ENCODE measurements at places on chromosomes 16 and 17.

DNA sequence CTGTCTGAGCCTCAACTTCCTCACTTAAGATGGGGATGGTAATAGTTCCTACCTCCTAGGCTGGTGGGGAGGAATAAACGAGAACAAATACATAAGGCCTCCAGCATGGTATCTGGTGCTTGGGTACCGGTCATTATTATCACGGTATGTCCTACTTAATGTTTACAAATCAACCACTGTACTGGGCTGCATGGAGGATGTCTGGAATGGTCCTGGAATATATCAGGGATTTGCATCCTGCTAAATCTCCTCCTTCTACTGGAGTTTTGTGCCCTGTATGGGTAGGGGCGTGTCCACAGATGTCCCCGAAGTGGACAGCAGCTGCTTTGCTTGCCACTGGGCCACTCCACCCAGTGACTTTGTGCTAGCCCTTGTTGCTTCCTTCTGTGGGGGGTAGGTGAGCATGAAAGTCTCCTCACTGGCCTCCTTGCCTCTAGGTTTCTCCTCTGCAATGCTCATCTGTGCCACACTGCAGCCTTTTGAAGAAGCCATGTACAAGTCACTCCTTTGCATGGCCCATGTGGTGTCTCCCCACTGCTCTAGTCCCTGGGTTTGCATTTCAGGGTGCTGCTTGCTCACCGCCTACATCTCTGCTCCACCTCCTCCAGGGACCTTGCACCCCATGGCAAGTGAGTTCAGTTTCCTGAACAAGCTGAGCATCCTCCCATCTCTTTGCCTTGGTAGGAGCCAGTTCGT, 2.2 kb upstream of the CMIP start:
- DNase-seq = no peak

DNA sequence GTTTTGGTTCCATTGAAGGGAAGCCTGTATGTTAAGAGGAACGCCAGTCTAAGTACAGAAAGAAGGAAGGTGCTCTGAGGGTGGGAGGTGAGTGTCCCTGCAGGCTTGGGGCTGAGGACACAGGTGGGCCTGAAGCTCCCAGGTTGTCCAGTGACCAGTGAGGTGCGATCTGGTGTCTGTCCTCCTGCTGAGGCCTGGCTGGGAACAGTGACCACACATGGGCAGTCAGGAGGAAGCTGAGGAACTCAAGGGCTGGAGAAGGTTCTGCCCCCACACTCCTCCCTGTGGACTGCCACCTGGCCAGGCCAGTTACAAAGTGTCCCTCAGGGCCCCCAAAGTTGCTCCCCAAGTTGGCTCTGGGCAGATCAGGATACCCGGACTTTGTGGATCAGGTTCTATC, 102.1 kb downstream of the N4BP1 start:
- no peak for DNase-seq

DNA sequence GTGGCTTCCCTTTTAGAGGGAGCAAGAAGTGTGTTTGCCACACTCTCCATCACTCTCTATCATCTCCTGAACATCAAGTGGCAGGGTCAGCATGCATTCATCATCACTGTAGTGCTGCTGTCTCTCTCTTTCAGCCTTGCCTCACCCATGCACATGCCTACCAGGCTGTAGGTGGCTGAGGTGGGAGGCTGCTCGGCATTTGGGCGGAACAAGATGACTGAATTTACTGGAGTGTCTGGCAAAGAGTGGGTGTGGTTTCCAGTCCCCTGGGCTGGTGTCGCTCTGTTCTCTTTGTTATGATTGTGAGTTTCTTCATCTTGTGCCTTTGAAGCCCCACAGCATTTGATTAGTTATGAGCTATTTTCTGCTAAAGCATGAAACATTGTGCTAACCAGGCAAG, 541.9 kb upstream of the EEF2KMT start:
- DNase-seq = no peak

DNA sequence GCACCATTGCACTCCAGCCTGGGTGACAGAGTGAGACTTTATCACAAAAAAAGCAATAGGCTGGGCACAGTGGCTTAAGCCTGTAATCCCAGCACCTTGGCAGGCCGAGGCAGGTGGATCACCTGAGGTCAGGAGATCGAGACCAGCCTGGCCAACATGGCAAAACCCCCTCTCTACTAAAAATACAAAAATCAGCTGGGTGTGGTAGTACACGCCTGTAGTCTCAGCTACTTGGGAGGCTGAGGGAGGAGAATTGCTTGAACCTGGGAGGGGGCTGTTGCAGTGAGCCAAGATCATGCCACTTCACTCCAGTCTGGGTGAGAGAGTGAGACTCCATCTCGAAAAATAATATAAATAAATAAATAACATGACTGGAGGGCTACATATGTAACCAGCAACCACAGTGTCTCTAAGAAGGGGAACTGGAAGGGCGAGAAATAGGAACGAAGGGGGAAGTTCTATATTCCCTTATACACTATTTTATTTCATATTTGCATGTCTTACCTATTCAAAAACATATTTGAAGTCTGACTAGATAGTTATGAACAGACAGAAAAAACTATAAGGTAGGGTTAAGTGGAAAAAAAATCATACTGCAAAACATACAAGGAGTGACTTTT, 25.9 kb downstream of the MYH11 start:
- DNase-seq = no peak

GRCh38 chr16:82801361-82801760, 174.6 kb downstream of the CDH13 start:
- DNase-seq = no peak

- no peak for DNase-seq
Measured at GRCh38 chr17:11986179-11986941, 10.9 kb downstream of the ZNF18 start.

GRCh38 chr17:76537578-76538280, at the start of gene CYGB:
CYGB (minus strand) TSS chr17:76537709; CDS start chr17:76537542, 167 bp downstream.
- no peak for DNase-seq

DNA sequence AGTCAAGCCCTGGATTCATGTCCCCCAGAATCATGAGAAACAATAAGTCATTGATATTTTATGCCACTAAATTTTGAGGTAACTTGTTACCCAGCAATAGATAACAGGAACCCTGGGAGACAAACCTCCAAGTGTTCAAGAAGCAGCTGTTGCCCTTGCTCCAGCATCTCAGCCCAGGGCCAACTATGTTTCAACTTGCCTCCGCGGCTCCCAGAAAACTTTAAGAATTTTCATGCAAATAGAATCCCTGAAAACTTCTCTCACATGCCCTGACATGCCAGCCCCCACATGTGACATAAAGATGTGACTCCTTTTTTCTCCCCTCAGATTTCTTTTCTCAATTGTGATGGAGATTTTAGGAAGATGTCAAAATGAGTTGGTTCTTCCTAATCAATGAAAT, 22.8 kb downstream of the LYRM9 start:
- DNase-seq = no peak

DNA sequence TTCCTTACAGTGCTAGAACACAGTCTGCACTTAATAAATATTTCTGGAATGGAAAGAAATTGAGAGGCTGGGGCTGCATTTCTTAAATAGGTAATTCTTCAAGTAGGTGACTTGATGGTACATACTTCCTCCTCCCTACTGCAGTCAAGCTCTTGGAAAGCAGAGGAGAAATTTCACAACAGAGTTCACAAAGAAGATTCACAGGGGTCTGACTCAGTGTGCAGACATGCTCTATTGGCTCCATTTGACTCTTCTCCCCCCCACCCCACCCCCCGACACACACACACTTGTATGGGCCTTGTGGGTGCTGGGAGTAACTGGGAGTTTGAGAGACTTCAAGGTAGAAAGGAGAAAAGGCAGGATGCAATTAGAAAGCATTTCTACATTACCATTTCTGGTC, 6.2 kb upstream of the MYOCD start:
- no peak for DNase-seq

DNA sequence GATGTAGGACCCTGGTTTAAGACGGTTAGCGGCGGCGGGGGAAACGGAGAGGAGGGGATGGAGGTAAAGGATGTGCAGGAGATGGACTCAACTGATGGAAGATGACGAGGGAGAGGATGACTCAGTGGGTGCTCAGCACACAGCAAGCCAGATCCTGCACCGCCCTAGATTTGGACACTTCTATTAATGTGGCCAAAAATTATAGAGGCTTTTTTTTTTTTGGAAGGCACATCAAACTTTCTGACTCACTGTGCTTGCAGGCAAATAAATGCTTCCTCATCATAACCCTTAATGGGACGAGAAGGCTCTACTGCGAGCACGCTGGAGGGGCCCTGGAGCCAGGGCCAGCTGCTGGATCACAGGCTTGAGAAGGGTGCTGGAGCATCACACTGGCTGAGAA, 36.0 kb downstream of the RTN4RL1 start:
- DNase-seq = no peak

DNA sequence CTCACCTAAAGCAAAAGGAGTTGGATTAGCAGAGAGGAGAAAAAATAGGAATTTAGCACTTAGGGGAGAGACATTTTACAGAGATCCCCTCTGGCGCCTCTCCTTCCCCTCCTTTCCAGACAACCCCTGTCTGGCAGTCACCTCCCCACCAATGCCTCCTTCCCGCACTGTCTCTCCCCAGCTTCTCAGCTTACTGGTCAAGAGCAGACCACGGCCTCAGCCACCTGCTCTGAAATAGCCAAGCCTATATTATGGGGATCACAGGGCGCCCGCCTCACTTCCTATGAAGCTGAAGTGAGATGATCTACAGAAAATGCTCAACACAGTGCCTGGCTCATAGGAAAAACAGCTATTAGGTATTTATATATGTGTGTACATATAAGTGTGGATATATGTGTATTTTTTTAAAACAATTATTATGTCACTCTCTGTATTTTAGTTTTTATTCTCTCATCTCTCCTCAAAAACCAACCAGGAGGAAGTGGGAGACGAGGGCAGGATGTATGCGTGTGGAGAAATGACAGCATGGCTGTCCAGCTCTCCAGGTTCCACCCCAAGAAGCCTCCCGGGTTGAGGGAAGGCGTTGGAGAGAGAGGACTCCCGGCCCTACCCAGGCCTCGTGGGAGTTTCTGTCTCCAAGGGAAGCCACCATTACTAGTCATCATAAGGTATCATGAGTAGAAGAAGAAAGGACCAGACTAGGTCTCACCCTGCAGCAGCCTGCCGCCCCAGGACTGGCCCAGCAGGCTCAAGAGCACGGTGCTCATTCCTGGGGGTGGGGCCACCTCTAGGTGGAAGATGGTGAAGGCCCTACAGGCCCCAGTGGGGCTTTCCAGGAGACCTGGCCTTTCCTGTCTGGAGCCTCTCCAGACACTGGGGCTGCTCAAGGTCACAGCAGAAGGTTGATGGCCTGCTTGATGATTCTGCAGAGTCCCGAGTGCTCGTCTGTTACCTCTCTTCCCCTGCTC, 27.2 kb downstream of the MAP3K14 start:
- no peak for DNase-seq

DNA sequence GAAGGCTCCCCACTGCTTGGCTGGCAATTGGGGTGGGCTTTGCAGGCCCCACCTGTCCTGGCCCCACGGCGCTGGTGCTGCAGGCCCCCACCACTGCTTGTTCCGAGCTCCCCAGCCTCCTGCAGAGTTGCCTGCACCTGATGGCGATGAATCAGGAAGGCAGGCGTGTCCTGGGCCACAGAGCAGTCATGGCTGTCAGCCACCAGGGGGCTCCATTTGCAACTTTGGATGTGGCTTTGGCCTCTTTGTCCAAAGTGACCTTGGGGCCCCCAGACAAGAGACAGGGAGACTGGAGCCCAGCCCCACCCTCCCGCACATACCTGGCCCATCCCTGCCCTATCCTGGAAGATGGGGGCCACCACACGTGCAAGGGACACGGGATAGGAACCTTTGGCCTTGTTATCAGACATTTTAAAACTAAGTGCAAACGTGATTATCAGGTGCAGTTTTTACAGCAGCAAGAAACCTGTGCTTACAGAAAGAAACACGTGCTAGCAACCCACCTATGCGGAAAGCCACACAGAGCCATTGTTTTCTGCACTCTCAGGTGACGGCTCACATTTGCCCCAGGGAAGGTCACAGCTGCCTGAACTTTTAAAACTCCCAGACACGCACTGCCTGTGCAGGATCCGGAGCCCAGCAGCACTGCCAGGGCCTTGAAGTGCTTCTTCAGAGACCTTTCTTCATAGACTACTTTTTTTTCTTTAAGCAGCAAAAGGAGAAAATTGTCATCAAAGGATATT, at the start of gene DNASE1:
Gene DNASE1, plus strand, starts transcription at position 443 of the 743 bp plus-strand sequence. CDS start 683 bp downstream, outside the sequence.
- no peak for DNase-seq

DNA sequence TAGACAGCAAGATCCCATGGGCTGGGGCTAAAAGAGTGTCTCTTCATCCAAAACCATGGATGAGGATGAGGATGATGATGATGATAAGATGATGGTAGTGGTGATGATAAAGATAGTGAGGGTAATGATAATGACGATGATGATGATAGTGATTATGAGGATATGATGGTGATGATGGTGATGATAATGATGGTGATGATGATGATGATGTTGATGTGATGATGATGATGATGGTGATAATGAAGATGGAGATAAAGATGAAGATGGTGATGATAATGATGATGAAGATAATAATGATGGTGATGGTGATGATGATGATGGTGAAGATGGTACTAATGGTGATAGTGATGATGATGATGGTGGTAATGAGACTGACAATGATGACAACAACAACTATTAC, 299.5 kb downstream of the NPIPA8 start:
- DNase-seq = no peak

DNA sequence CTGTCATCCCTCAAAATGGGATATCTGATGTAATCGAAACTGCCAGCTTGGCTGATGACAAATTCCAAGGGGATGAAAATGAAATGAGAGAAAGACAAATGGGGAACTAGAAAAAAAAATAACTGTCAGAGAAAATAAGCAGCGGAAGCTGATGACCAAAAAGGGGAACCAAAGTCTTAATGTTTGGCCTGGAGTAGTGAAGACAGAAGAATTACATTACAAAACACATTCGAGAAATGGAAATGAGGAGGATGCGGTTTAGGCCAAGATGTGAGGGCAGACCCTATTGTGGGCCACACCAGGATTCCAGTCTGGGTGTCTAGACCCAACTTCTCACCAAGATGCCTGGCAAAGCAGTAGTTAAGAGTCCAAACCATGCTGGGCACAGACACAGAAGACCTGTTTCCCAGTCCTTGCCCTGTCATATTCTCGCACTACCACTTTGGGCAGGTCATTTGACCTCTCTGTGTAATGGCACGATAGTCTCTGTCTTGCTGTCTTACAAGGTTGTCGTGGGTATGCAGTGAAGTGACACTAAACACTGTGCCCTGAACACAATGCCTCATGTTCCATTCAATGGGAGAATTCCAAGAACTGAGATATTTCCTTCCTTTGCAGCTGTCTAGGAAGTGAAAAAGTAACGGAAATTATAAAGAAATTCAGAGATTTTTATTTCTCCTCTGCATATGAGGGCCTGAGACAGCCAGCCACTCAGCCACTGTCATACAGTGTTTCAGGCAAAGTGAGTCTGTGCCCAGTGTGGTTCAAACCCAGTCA, 12.3 kb upstream of the CCL2 start:
- DNase-seq = no peak
